Renal cortex interstitium (tissue), 15 donors: ENCODE measurements at places on chromosomes 2 and 18.

DNA sequence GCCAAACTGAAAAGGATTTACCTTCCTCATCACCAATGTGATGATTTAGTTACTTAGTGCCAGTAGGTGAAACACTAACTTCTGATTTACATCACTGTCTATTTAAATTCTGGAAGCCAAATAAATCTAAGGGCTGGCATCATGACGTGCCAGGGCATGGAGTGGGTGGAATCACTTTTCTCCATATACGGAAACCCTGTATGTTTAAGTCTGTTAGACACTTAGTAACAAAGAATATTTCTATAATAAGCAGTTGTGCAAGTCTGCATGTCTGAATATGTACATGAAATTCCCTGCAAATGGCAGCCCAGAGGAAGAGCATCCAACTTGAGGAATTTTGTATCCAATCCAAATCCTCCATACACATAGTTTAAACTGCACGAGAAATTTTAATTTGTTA is 243.1 kb upstream of the SMAD7 start:
- DNase-seq, result no peak

DNA sequence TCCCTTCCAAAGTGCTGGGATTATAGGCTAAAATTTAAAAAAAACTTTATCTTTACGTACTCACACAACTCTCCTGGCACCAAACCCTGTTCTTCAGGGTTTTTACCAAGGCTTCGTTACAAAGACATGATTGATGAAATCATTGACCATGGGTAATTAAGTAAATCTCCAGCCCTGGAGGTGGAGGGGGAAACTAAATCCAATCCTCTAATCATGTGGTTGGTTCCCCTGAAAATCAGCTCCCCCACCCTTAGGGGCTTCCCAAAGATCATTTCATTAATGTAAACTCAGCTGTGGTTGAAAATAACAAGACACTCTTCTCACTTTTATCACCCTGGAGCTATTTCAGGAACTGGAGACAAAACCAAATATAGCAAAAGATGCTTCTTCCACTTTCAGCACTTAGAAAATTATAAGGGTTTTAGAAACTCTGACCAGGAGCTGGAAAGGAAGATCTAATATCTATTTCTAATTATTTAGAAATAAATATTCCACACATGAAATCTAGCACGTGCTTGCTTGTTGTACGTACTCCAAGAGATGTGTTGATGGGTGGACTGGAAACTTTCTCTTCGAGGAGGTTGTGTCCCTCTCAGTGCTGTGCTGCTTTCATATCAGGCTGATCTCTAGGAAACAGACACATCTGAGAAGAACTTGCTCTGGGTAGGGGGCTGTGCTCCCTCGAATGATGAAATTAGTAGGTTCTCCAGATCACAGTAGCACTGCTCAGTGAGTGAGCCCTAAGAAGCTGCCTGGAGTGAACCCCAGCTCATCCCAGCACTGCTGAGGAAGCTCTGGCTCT is 67.2 kb downstream of the SMAD4 start:
- no peak for DNase-seq

GRCh38 chr18:58097907-58098166 is 53.8 kb downstream of the NEDD4L start:
- DNase-seq, result no peak

DNA sequence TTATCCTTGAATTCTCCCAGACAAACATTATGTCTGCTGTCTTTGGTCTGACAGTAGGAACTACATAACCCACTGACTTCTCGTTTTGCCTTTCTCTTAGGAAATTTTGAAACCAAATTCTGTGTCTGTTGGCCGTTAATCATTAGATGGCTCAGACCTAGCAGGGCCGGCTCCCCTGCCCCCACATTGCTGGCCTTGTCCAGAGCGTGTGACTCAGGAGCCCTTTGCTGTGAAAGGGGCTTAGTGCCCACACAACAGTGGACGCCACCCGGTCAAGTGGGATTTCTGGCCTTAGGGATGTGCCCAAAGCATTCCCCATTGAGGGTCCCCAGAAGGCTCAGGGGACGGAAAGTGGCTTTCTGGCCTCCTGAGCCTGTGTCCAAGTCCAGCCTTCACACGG is 137.5 kb downstream of the CTIF start:
- DNase-seq, result no peak

GRCh38 chr18:75250471-75250821 is 39.8 kb downstream of the TSHZ1 start:
- DNase-seq, result no peak

DNA sequence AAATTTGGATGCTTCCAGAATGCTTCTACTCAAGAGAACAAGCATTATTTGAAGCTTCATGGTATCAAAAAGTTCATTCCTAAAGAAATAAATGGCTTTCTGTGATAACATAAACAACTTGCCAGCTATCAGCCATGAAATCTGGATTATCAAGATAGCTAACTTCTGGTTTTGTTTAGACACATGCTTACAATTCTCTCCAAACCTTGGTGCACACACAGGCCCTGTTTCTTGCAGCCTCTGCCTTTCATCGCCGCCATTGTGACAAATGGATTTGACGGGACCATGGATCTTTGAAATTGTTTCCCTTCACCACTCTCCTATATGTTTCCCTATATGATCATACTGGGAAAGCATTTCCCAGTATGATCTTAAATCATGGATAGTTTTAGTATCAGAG is 47.9 kb upstream of the CABLES1 start:
- no peak for DNase-seq

DNA sequence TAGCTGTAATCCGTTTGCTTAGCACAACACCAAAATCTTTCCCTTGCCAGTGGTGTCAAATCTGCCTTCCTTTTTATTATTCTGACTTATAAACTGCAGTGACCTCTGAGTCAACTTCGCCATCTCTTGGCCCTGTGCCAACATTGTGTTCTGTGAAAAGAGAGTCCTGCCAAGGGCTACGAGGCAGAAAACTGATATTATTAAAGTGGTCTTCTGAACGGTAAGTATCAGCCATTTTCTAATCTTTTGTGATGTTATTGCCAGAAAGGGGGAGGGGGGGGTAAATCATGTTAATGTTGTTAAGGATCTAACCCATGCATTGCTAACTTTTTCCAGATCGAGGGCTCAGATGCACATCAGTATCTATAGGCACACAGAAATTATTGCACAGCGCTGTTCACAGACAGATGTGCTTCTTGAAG is 121.5 kb upstream of the LTBP1 start:
- no peak for DNase-seq

- DNase-seq, result no peak
These were observed 1.1 kb downstream of the SLC38A11 start for GRCh38 chr2:164954186-164954585.

GRCh38 chr2:32446369-32446768 is 89.5 kb downstream of the BIRC6 start:
- no peak for DNase-seq

- no peak for DNase-seq
These were observed 43.0 kb upstream of the ZNF804A start for GRCh38 chr2:184555352-184555751.

DNA sequence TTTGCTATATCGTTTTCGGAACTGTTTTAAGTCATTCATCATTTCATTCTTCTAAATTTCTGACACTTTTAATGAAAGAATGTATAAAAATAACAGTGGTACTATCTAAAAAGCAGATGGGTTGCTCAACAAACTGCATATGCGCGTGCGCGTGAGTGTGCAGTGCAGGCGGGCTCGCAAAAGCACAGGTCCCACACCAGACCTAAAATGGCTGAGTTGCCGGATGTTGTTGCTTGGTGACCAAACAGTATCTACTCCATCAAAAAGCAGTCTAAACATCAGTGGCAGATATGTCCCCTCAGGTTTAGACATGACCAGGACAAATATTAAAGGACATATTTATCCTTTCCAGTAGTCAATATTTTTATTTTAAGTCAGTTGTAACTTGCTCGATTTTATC is 5.1 kb downstream of the NOL4 start:
- DNase-seq, result no peak

DNA sequence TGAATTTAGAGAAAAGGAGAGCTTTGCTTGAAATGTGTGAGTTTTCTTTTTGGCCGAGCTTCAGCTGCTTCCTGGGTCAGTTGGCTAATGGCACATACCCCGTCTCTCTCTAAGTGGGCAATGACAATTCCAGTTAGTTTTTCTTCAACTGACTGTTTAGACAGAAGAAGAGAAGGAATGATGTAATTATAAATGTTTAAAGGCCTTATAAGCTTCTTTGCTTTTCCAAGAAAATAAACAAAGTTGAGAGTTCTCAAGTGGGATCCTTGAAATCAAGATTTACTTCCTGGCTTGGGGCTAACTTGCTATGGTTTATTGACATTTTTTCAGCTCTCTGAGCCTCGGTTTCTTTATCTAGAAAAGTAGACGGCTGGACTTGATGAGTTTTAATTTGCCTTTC is 794.9 kb upstream of the ACVR2A start:
- no peak for DNase-seq

- no peak for DNase-seq
These were observed 365.1 kb upstream of the NETO1 start for GRCh38 chr18:73232933-73233332.

GRCh38 chr2:38652431-38653273 is 13.3 kb upstream of the GALM start:
- DNase-seq, result no peak

GRCh38 chr2:95312543-95313201 is 15.5 kb downstream of the KCNIP3 start:
- DNase-seq, result no peak

DNA sequence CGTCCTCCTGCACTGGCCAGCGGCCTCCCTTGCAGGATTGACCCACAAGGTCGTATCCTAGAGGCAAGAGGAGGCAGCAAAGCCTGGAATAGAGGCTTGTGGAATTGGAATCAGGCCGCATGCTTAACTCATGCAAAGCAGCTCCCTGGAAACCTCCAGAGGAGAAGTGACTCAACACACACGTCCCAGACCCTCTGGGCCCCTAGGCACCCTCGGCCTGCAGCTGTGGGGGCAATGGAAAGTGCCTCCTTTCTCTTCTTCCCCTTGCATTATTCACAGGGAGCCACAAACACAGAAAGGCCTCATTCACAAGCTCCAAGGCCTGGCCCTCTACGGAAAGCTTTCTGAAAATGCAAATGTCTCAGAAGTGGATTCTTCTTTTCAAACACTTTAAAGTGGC is 19.6 kb downstream of the SPATA3 start:
- DNase-seq, result no peak

- no peak for DNase-seq
These were observed 89.4 kb downstream of the DYM start for GRCh38 chr18:49371073-49371472.

DNA sequence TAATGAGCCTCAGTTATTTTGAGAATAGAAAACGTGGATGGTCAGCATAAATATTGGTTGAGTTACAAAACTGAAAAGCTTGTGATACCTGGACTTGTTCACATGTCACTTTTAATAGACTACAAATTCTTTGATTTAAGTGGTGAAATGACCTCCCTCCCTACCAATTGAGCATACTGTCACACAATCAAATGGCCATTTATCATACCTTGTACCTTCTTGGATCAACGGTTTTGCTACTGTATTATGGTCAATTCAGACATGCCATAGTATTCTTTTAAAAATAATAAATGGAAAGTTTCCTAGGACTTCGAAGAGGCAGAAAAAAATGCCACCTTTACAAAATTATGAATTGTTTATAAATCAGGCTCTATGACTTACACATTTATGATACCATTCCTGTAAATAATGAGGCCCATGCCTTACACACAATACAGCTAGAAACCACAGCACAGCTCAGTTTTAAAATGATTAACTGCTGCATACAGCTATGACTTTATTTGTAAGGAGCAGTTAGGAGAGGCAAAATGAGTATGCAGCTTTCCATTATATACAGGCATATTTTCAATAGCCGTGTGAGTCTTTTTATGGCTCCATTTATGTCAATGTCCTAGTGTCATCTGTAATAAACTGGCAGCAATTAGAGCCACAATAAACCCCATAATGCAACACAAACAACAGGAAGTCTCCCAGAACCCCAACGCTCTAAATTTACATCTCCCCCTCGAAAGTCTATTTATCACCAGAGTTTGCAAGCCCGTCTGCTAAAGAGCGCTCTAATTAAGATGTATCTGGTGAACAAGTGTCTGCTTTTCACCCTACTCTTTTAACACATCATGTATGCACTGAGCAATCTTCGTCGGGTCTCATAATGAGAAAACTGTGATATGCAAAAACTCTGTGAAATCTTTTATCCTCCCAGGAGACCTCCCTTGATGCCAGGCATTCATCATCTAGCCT is 176.1 kb downstream of the ZNF521 start:
- DNase-seq, result no peak

- DNase-seq, result no peak
These were observed 191.7 kb downstream of the PRKCE start for GRCh38 chr2:45843136-45843535.

DNA sequence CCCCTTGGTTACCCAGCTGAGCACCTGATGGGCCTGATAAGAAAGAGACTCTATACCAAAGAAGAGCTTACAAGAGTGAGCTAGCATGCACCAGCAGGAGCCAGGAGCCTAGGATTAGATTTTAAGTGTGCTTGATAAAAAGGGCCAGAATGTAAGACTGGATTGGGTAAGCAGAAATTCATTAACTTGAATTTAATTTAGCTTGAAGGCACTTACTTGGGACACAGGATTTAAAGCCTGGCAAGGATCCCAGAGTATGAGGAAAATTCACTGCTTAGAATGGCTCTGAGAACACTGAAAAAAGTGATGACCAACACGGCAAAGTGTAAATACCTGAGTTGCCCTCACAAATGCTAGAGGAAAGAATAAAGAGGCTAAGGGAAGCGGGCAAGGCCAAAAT is 91.3 kb upstream of the RBBP8 start:
- DNase-seq, result peak; percentile 39

GRCh38 chr18:46477425-46478011 is 179.5 kb downstream of the LOXHD1 start:
- no peak for DNase-seq

DNA sequence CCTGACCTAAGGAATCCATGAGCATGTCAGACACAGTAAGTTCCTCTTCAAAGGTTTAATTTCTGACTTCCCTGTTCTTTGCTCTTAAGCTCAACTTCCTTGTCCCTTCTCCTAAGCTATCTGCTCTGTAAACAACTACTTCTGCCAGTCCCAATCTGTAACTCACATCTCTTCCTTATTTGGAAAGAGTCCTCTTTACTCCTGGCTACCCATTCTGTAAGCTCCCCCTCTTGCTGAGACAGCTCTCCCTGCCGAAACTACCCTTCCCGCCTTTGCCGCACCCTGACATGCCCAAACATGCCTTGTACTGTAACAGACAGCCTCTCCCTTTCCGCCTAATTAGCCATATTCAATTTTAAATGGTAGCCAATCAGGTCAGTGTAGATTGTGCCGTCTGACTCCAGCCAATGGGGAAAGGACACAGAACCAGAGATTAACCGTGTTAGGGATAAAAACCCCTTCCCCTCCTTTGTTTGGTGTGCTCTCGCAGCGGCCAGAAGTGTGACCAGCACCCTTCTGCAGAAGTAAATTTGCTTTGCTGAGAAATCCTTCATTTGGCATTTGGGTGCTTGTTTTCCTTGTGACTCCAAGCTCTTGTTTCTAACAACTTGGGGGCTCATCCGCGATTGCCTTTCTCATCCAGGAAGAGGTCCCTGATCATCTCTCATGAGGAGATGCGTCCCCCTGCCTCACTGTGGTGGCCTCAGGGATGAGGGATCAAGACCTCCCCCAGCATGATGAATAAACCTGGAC is 49.0 kb downstream of the PIAS2 start:
- DNase-seq, result no peak

GRCh38 chr2:218755198-218755566 is 26.8 kb upstream of the CYP27A1 start:
- no peak for DNase-seq

- DNase-seq, result no peak
These were observed 109.0 kb upstream of the BZW1 start for GRCh38 chr2:200702646-200703118.
